ENCODE measurements at places on chromosomes 12 and 14.

- no peak for DNase-seq
These were observed 15.7 kb downstream of the SPX start for GRCh38 chr12:21541773-21542172.

- no peak for DNase-seq
These were observed 21.1 kb upstream of the ARID2 start for GRCh38 chr12:45708363-45708762.

DNA sequence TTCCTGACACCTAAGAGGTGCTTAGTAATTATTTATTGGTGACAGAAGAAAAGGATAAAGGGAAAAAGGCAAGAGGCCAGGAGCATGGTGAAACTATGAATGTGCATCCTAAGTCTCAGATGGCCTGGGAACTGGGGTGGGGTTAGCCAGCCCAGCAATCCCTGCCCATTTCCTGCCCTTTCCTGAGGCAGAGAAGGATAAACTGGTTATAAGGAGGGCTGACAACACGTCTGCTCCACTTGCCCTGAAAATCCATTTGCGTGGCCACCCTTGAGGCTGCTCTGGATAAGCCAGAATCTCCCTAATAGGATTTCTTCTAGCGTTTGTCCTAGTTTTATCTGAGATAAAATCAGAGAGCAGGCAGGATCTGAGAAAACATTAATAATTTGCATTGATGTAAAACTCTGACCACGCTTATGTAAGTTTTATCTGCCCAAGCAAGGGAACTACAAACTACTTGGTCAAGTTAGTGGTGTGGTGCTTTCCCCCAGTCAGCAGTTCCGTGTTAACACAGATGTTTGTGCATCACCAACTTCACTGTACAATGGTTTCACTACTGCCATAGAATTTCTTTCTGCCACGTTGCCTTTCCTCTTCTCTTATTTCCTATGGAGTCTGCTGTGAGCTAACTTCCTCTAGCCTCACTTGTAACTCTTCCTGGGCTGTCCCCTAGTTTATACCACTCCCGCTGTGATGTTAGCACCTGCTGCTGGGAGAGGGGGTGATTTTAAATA lies 392.7 kb downstream of the RPS29 start:
- DNase-seq = no peak

- DNase-seq = no peak
These were observed 2.0 kb upstream of the ANG start for GRCh38 chr14:20686386-20687143.
